ENCODE measurements at places on chromosomes 6 and 20. TPM values are rescaled to one million over a fixed set of nuclear protein-coding genes. Genes with fewer than 3 reads are reported as not detected.

- H3K27ac ChIP-seq, result no peak overlapping the region
- DNase-seq, result no peak
- no peaks in the 10 kb centered on the region for H3K36me3 ChIP-seq
- H3K4me3 ChIP-seq, result no peak overlapping the region
These were observed 11.4 kb downstream of the MC3R start for GRCh38 chr20:56259948-56260347.

DNA sequence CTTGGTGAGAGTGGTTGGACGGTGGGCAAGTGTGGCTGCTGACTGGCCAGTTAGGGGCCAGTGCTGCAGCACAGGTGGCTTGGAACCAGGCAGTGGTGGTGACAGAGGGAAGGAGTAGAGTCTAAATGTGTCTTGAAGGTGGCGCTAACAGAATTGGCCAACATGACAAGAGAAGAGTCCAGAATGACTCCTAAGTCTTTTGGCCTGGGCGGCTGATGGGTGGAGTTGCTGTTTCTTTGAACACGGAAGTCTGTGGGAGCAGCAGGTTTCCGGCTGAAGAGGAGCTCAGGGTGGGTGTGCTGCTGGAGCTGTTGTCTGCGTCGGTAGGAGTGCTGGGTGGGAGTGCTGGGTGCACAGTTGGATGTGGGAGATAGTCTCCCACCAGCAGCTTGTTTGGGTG, 10.1 kb downstream of the LSM14B start:
- H3K4me3 ChIP-seq, result no peak overlapping the region
- H3K27me3 ChIP-seq, result no peaks in the 10 kb centered on the region
- DNase-seq, result no peak
- H3K36me3 ChIP-seq, result peaks cover 42% of the 10 kb centered on the region
- no peak overlapping the region for H3K27ac ChIP-seq

- no peaks in the 10 kb centered on the region for H3K36me3 ChIP-seq
- H3K27me3 ChIP-seq, result no peaks in the 10 kb centered on the region
- H3K4me3 ChIP-seq, result no peak overlapping the region
- no peaks in the 10 kb centered on the region for H3K4me1 ChIP-seq
- DNase-seq, result no peak
- no peak overlapping the region for H3K27ac ChIP-seq
These were observed 25.7 kb downstream of the MUC22 start for GRCh38 chr6:31035862-31036497.

PPP1R3G gene
- 0.10 TPM for total RNA-seq

GRCh38 chr6:80272988-80273387, 166.5 kb downstream of the BCKDHB start:
- H3K4me1 ChIP-seq, result no peaks in the 10 kb centered on the region
- no peak overlapping the region for H3K4me3 ChIP-seq
- no peak for DNase-seq
- H3K36me3 ChIP-seq, result no peaks in the 10 kb centered on the region

KCNB1 gene
- not detected for total RNA-seq

- no peak for DNase-seq
- H3K4me1 ChIP-seq, result no peaks in the 10 kb centered on the region
- no peaks in the 10 kb centered on the region for H3K27me3 ChIP-seq
- H3K36me3 ChIP-seq, result no peaks in the 10 kb centered on the region
These were observed 962.5 kb downstream of the KIF16B start for GRCh38 chr20:15610787-15611186.

HLA-DQA1 gene
- 712 TPM for total RNA-seq

- H3K4me3 ChIP-seq, result no peak overlapping the region
- no peak for DNase-seq
- H3K4me1 ChIP-seq, result no peaks in the 10 kb centered on the region
- H3K36me3 ChIP-seq, result no peaks in the 10 kb centered on the region
These were observed 146.2 kb downstream of the COL21A1 start for GRCh38 chr6:56101141-56101553.

- no peak overlapping the region for H3K4me3 ChIP-seq
- no peaks in the 10 kb centered on the region for H3K4me1 ChIP-seq
- no peak for DNase-seq
- no peak overlapping the region for H3K27ac ChIP-seq
These were observed 615.4 kb upstream of the MAN1A1 start for GRCh38 chr6:119965008-119965407.

HLA-DOA gene
- 73.3 TPM for total RNA-seq

DNA sequence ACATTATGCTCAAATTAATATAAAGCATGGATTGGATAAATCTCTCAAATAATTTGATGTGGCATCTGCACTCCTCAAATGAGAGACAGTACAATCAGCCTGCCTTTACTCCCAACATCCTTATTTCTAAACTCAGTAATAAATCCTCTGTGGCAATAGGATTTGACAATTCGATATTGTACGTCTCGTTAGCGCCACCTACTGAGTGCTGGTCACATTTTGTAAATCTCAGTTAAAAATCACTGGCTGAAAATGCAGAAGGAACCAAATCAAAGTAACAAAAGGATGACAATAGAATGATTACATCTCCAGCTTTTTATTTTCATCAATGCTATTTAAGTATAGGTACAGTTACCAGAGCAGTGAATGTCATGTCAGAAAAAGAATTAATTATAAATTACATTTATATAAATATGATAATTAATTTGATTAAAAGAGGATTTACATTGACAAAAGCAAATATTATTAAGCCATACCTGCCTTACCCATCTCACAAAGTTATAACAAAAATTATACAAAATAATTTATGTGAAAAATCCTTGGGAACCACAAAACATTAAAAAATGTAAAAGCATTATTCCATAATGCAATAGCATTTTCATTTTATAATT, 20.2 kb upstream of the GJE1 start:
- H3K36me3 ChIP-seq, result no peaks in the 10 kb centered on the region
- no peaks in the 10 kb centered on the region for H3K4me1 ChIP-seq
- H3K4me3 ChIP-seq, result no peak overlapping the region
- no peak overlapping the region for H3K27ac ChIP-seq
- DNase-seq, result peak; percentile 4

SPEF1 gene
- total RNA-seq, result not detected

MAS1 gene
- not detected for total RNA-seq

TOX2 gene
- 40.6 TPM for total RNA-seq

- no peak overlapping the region for H3K27ac ChIP-seq
- H3K36me3 ChIP-seq, result no peaks in the 10 kb centered on the region
- no peaks in the 10 kb centered on the region for H3K4me1 ChIP-seq
- no peaks in the 10 kb centered on the region for H3K27me3 ChIP-seq
These were observed 218.5 kb downstream of the SIM1 start for GRCh38 chr6:100246206-100246605.

GRCh38 chr6:163177892-163178420, 236.6 kb upstream of the QKI start:
- no peak overlapping the region for H3K27ac ChIP-seq
- H3K27me3 ChIP-seq, result no peaks in the 10 kb centered on the region
- no peaks in the 10 kb centered on the region for H3K36me3 ChIP-seq
- no peaks in the 10 kb centered on the region for H3K4me1 ChIP-seq
- DNase-seq, result no peak
- H3K4me3 ChIP-seq, result no peak overlapping the region

TXLNB gene
- total RNA-seq, result 0.21 TPM

DNA sequence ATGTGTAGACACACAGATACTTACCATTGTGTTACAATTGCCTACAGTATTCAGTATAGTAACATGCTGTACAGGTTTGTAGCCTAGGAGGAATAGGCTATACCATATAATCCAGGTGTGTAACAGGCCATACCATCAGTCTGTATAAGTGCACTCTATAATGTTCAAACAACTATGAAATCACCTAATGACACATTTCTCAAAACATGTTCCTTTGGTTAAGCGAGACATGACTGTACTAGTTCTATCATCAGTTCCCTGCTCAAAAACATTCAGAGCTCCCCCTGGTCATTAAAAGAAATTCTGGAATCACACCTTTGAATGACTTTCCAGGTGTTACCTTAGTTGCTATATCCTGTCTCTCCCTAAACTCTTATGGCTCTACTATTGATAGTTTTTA, 70.4 kb upstream of the SLC2A12 start:
- no peak for DNase-seq
- no peak overlapping the region for H3K27ac ChIP-seq
- H3K4me3 ChIP-seq, result no peak overlapping the region
- H3K4me1 ChIP-seq, result no peaks in the 10 kb centered on the region
- no peaks in the 10 kb centered on the region for H3K36me3 ChIP-seq

DNA sequence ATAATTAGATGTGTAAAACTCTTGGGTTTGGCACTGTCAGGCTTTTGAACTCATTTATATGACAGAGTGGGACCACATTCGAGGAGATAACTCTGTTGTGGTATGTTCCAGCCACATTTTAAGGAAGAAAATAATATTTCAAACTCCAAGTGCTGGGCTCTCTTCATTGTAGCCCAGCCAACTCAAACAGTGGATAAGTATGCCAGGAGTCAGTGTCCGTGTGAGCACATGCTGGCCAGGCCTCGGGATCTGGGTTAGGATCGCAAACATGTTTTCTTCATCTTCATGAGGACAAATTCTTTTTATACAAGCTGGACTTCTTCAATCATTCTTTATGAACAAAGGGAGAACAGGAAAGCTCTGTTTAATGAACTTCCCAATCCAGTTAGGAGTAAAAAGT, 497.5 kb downstream of the MAFB start:
- H3K4me3 ChIP-seq, result no peak overlapping the region
- no peaks in the 10 kb centered on the region for H3K4me1 ChIP-seq
- no peak overlapping the region for H3K27ac ChIP-seq
- no peak for DNase-seq
- no peaks in the 10 kb centered on the region for H3K36me3 ChIP-seq
- H3K27me3 ChIP-seq, result no peaks in the 10 kb centered on the region

GRCh38 chr20:43825051-43825402, 89.6 kb upstream of the TOX2 start:
- peak overlapping the region; percentile 18 for H3K27ac ChIP-seq
- H3K4me3 ChIP-seq, result no peak overlapping the region
- peaks cover 24% of the 10 kb centered on the region for H3K4me1 ChIP-seq
- H3K27me3 ChIP-seq, result no peaks in the 10 kb centered on the region
- peak; percentile 51 for DNase-seq

C6orf163 gene
- total RNA-seq, result 1.4 TPM

DNA sequence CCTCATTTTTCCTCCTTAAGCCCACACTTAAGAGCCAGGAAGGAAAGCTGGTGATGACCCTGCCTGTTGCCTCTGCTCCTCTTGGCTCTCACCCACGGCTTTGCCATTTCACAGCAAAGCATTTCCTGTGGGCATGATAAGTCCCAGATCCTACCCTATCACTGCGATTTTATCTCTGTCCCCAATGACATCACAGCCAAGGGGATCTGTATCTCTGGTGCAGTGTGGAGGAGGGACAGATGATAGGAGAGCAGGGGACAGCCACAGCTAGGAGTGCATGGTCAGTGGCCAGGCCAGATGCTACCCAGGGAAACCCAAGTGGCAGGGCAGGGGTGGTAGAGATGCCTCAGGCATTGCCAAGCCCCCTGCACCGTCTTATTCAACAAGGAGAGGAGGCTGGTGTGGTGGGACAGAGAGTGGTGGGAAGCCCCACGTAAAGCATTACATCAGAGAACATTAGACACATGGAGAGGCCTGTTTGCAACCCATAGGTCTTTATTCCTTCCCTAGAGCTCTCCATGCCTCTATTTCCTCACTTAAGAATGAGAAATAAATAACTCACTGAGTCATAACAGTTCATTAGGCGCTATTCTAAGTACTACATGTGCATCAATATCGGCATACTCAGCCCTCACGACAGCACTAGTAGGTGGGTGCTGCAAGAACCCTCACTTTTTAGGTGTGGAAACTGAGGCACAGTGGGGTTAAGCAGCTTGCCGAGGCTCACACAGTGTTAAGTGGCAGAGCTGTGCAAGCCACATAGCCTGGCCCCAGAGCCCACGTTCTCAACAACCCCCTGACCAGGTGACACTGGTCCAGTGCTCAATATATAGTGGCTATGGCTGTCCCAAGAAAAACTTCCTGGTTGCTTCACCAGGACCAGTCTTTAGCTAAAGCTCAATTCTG, 4.6 kb downstream of the TFEB start:
- H3K36me3 ChIP-seq, result peaks cover 2% of the 10 kb centered on the region
- peaks cover 42% of the 10 kb centered on the region for H3K4me1 ChIP-seq
- DNase-seq, result no peak
- H3K4me3 ChIP-seq, result peak overlapping the region; percentile 92

- no peaks in the 10 kb centered on the region for H3K27me3 ChIP-seq
- peak overlapping the region; percentile 59 for H3K27ac ChIP-seq
These were observed 553 bp downstream of the ZSCAN16 start for GRCh38 chr6:28124971-28125353.

DNA sequence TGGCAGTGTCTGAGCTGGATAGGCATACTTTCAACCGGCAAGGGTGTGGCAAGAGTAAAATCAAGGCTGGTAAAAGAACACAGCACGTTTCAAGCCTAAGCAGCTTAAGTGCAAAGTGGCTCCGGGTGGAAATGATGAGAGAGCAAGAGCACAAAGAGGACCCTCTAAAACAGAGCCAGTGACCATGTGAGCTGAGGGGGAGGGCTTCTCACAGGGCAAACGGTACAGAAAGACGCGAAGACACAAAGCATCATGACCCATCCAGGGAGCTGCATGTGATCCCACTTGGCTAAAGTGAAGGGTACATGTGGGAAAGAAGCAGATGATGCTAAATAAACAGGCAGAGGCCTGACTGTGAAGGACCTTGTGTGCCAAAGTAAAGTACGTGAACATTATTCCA, 25.7 kb downstream of the FKBP5 start:
- H3K4me3 ChIP-seq, result no peak overlapping the region
- no peaks in the 10 kb centered on the region for H3K27me3 ChIP-seq
- no peak for DNase-seq

- DNase-seq, result no peak
- no peaks in the 10 kb centered on the region for H3K36me3 ChIP-seq
- H3K27ac ChIP-seq, result no peak overlapping the region
- H3K4me3 ChIP-seq, result no peak overlapping the region
These were observed 36.2 kb upstream of the RGS17 start for GRCh38 chr6:153167061-153167891.

DNA sequence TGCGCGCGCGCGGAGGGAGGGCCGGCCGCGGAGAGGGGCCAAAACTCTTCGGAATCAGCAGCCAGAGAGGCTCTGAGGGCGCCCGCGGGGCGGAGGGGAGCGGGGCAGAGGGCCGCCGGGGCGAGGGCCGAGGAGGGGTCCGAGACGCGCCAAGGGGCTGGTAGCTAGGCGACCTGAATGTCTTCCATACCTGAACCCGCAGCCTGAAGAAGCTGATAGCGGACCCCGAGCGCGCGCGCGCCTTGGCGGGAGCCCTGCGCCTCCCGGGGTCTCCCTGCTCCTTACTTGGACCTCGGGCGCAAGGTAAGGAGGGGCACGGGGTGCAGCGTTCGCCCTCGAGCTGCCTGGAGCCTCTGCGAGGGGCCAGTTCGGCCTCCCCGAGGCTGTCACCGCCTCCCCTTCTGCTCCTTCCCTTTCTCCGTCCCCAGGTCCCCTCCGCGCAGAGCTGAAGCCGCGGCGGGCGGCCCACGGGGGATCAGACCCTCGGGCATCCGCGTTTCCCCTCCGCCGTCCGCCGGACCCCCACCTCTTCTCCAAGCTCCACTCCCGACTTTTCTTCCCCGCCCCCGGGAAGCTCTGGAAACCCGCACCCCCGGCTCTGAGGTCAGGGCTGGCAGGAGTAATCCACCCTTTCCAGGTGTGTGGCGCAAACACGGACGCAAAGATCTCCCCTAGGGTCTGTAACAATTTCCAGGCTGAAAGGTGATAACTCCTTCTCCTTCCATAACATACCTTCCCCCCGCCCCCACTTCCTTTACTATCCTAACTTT, 13.1 kb upstream of the DEK start:
- DNase-seq, result no peak
- peaks cover 1% of the 10 kb centered on the region for H3K27me3 ChIP-seq
- H3K36me3 ChIP-seq, result no peaks in the 10 kb centered on the region

SRSF6 gene
- 158 TPM for total RNA-seq

SDC4 gene
- 2.3 TPM for total RNA-seq
